ENCODE measurements at places on chromosomes 7 and 10. TPM values are rescaled to one million over a fixed set of nuclear protein-coding genes. Genes with fewer than 3 reads are reported as not detected.

INHBA gene
- total RNA-seq, result 0.38 TPM

NEBL gene
- 0.48 TPM for total RNA-seq

DNA sequence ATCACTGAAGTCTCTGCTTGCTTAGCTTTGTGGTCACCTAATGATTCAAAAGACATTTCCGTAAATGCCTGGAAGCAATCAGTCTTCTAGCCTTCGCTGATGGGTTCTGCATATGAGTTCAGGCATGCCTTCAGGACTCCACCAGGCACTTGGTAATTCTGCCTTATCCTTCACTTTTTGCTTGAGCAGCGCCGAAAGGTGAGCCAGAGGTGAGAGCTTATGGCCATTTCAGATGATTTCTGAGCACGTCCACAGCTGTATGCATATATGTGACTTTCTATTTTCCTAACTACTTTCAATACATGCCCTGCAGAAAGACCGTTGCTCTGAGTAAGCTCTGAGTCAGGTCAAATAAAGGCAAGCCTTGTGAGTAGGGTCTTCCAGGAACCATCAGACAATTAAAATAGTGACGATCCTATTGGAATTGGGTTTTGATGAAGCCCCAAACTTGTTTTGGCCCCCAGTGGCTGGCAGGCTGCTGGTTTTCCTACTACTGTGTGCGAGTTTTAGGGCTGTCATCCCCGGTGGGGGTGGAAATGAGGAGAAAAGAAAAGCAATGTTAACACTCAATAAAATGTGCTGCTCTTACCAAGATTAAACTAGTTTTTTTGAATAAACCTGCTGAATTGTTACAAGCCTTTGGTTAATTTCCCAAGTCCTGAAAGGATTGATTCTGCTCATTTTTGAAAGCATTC is 154.4 kb upstream of the AKR1E2 start:
- DNase-seq, result no peak

DNA sequence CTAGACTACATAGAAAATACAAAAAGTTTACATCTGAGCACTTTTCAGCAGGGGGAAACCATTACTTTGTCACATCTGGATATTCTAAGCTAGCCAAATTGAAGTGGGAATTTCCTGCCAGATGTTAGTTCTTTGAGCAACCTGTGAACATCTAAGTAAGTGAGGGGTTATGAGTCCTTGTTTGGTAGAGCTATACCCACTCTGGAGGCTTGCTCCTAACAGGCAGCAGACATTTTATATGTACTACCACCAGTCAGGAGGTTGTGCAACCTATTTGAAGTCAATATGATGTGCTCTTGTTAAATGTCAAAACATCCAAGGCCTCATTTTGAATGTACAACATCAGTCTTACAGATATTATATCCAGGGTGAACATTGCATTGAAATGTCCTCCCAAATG is 143.3 kb upstream of the KAT6B start:
- no peak for DNase-seq

GRCh38 chr10:126425489-126426065 is 37.3 kb upstream of the ADAM12 start:
- DNase-seq, result no peak

Data from activated T-cell treated with anti-CD3 and anti-CD28 coated beads, Interleukin-2, amount 50 U/mL, for 4 hours (primary cell).